ENCODE measurements at places on chromosomes 11 and 22.

DNA sequence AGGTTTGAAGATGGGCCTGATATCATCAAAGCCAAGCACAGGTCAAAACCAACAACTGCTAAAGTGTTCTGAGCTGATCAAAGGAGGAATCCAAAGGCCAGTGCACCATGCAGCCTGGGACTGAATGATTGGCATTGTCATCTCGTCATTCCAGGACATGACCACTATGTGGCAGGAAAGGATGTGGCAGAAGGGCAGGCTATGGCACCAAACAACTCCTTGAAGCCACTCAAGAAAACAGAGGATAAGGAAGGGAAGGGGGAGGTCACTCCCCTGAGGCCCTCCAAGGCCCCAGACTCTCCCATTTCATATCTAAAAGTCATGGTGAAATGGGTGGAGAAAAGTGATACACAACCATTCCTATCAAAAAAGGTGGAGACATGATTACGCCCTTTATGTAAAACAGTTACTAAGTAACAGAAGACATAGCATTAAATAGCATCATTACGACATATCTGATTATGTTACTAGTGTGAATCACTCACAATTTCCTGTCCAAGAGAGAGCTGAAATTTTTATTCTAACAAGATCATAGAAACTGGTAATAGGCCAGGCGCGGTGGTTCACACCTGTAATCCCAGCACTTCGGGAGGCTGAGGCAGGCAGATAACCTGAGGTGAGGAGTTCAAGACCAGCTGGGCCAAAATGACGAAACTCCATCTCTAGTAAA lies 49.3 kb downstream of the AHNAK start:
- no peak for DNase-seq

DNA sequence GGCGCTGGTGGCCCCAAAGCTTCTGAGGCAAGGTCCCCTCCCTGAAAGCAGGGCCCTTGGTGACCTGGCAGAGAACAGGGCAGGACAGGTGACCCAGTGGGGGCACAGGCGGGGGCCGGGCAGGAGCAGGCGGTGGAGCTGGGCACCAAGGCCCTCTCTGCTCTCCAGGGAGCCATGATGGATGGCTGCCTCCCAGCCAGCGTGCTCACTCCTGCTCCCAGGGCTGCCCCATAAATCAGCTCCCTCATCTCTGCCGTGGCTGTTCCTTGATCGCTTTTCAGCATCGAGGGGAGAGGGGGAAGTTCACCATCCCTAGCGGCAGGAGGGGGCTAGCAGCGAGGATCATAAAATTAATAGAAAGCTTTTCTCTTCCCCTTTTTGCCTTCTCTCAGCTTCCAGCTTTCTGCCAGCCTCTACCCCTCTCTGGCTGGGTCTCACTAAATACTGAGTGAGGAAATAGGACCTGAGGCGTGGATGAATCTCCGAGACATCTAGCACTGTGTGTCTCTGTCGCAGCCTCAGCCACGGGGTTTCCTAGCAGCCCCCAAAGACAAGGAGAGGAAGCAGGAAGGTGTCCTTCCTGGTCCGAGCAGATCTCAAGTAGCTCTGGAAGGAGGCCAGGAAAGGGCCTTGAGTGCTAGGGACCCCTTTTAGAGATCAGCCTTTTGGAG lies 22.2 kb upstream of the ELFN2 start:
- DNase-seq: no peak

DNA sequence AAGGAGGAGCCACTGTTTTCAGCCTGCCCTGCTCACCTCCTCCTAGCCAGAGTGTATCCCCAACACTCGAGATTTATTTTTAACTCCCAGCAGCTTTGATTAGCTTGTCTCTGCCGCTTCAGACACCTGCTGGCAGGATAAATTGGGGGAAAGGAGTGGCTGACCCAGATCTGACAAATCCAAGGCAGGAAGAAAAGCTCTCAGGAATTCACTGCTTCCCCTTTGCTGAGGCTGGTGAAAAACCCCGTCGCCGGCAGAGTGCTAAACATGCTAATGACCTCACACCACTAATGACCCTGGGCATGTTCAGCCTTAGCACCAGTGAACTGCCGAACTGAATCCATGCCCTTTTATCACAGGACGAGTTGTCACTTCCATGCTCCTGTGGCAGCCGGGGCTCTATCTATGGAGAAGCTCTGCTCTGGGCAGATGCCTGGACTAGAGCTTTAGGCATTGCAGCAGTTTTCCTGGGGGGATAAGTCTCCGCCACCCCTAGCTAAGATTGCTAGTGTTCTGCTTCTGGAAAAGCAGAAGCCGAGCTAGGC lies 52.2 kb downstream of the FEZ1 start:
- no peak for DNase-seq

DNA sequence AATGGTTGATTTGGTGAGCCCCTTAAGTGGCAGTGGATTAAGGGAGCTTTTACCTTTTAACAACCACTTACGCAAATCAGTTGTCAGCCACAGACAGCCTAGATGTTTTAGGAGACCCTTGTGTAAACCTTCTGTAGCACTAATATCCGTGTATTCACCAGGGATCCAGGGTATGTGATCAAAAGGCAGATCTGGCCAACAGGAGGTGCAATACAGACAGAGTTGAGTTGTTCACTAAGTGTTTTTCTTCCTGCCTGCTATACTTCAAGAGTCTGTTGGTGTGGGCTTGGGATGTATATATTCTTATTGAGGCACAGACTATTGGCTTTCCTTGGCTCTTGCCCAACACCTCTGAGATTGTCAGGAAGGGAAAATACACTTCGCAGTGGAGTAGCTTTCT lies 175.1 kb downstream of the FAT3 start:
- DNase-seq: no peak

DNA sequence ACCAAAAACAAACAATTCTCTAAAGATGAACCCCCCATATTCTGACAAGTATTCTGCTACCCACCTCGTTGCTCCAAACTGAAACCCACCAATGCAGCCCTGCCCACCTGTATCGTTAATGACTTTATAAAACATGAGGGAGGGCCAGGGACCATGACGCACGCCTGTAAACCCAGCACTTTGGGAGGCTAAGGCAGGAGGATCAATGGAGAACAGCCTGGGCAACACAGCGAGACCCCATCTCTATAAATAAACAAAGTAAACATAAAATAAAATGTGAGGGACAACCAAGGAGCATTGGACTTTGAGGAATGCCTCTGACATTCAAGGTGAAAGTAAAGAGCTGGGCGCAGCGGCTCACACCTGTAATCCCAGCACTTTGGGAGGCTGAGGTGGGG lies 39.8 kb upstream of the ATXN10 start:
- no peak for DNase-seq

- DNase-seq: no peak
These were observed at the start of gene MAP6 for GRCh38 chr11:75668451-75669297. TSS of gene MAP6 (minus strand) at chr11:75669038. CDS start at chr11:75668369, 669 bp downstream.

DNA sequence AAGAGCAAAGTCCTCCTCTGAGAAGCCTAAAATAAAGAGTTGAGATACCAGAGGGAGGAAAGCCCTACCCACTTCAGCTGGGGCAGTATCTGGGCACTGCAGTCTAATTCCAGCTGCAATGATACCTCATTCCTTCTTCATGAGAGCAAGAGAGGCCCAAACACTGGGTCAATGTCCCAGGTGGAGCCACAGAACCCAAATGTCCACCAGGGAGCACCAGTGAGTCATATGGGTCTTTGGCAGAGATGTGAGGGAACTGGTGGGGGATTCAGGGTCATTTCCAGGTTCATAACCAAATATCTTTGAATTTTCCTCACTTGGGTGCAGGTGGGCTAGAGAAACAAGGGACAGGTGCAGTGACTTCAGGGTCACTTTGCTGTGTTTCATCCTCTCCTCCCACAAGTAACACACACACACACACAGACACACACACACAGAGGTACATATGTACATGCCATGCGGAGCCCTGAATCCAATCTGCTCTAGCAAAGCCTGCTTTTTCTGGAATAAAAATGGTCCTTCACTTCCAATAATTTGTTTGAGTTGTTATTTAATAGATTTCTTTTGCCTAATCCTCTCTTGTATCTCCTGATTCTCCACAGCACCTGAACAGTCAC lies 585.4 kb downstream of the SOX6 start:
- DNase-seq: no peak

- DNase-seq: no peak
These were observed 91.5 kb downstream of the SLC1A2 start for GRCh38 chr11:35327829-35328228.

DNA sequence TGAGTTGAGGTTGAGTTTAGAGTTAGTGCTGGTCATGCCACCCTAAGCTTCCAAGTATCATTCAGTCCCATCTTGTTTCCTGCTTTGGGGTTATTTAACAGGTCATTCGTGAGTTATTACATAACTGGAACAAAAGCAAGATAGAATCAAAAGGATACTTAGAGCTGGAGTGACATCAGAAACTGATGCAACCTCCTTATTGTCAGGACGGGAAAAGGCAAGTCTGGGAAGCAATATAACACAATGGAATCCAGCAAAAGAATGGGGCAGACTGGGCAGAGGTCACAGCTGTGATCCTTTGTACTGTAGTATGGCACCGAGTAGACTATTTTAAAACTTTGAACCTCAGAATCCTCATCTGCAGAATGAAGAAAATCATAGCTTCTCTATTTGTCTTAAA lies 4.4 kb upstream of the PRSS23 start:
- no peak for DNase-seq
